SHP77 (cell line): ENCODE measurements at places on chromosomes 11 and 22.

GRCh38 chr11:105910095-105910715 lies 111.8 kb downstream of the MSANTD4 start:
- no peak for DNase-seq

GRCh38 chr11:94599510-94599909 lies 32.3 kb downstream of the PIWIL4 start:
- DNase-seq: no peak

GRCh38 chr11:123718469-123718868 lies 23.0 kb downstream of the ZNF202 start:
- DNase-seq: no peak

- no peak for DNase-seq
These were observed 603 bp downstream of the CDHR5 start for GRCh38 chr11:623999-624704.

GRCh38 chr11:4006946-4007680 lies 87.5 kb upstream of the RRM1 start:
- no peak for DNase-seq

- DNase-seq: no peak
These were observed 14.0 kb upstream of the POU2AF1 start for GRCh38 chr11:111393096-111393495.

DNA sequence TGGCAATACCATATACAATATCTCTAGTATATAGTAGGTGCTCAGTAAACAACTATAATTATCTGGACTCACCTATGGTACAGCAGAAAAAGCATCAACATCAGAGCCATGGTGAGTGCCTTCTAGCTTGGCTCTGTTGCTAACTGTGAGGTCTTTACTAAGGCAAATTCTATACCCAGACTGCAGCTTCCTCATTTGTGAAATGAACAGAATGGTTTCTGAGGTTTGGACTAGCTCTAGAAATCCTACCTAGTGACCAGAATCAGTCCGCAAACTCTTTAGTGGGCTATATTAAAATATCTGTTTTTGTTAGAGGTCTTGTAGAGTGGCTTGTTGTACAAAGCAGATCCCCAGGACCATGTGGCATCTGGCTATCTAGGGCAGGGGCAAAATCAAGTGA lies 3.7 kb downstream of the MS4A1 start:
- DNase-seq: no peak

- DNase-seq: no peak
These were observed 38.3 kb upstream of the NNMT start for GRCh38 chr11:114257621-114258558.
